ENCODE measurements at places on chromosomes 3 and 15. TPM values are rescaled to one million over a fixed set of nuclear protein-coding genes. Genes with fewer than 3 reads are reported as not detected.

Gene CHCHD4
- total RNA-seq, result 15.7 TPM

Gene SLCO2A1
- 2.2 TPM for total RNA-seq

Gene CHRM5
- 0.94 TPM for total RNA-seq

Gene NLGN1
- 19.2 TPM for total RNA-seq

Gene PRR23A
- 6.6 TPM for total RNA-seq

Gene CBLB
- 65.9 TPM for total RNA-seq

Gene TBL1XR1
- 59.8 TPM for total RNA-seq

Gene LEKR1
- 22.9 TPM for total RNA-seq

Gene NDN
- total RNA-seq, result 117 TPM

Gene CEP63
- 74.5 TPM for total RNA-seq

Gene XCR1
- total RNA-seq, result 0.16 TPM

Gene GOLGA8N
- 26.0 TPM for total RNA-seq

Gene GPR62
- 0.50 TPM for total RNA-seq

Gene FRMD5
- 10.5 TPM for total RNA-seq

Gene CCDC80
- total RNA-seq, result 13.8 TPM

Gene DPPA4
- total RNA-seq, result 14.6 TPM

DNA sequence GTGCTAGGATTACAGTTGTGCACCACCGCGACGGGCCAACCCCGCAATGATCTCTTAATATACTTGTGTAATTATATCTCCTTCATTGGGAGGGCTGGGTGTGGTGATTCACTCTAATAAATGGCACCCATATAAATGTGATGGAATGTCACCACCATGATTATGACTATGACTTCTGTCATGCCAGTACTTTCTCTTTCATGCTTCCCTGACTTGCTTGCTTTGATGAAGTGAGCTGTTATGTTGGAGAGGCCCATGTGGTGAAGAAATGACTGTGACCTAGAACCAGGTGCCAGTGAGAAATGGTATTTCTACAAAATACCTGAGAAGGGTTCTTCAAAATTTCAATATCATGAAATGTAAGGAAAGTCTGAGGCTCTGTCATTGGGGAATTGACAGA is 24.4 kb upstream of the TP63 start:
- no peak for DNase-seq

- no peak for DNase-seq
Observed at GRCh38 chr15:24269166-24269571, 406.4 kb upstream of the NPAP1 start.

DNA sequence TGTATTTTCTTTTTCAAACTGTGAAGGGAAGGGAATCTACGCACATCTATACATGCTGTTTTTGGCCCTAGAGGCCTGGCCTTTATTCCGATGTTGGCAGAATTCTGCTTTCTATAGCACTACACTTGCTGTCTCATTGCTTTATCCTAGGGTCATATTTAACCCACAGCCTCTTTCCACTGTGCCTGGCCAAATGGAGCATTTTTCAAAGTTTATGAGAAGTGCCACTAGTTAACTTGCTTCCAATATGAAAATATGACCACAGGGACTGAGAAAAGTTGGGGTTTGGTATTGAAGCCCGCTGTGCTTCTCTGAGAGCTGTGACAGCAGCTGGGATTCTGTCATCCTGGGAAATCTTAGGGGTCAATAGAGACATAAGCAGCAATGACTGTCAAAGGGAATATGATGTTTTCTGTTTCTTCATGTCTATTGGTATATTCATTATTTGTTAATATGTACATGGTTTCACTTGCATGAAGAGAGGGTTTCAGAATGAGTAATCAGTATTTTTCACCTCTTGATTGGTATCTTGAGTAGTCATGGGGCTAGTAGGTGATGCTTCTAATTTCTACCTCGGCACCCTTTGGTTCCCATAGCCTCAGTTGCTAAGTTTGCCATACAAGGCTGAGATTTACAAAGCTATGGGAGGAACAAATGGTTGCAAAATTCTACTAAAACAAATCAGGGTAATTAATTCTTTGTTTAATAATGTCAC is 275.8 kb upstream of the RBMS3 start:
- no peak for DNase-seq

DNA sequence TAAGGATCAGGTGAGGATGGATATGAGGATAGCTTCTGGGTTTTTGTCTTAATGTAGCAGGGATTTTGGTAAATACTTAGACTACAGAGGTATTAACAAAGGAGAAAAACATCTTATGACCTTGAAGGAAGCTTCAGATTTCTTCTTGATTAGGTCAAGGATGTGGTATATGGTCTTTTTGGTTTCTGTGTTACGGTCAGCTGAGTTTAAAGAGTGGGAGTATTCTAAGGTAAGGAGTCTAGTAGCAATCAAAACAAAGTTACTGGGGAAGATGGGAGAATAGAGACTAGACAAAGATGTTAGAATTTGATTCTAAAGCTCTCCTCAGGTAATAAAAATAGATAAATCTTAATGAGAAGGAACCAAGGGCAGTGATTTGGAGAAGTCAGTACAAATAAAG is 6.2 kb downstream of the HMG20A start:
- no peak for DNase-seq

DNA sequence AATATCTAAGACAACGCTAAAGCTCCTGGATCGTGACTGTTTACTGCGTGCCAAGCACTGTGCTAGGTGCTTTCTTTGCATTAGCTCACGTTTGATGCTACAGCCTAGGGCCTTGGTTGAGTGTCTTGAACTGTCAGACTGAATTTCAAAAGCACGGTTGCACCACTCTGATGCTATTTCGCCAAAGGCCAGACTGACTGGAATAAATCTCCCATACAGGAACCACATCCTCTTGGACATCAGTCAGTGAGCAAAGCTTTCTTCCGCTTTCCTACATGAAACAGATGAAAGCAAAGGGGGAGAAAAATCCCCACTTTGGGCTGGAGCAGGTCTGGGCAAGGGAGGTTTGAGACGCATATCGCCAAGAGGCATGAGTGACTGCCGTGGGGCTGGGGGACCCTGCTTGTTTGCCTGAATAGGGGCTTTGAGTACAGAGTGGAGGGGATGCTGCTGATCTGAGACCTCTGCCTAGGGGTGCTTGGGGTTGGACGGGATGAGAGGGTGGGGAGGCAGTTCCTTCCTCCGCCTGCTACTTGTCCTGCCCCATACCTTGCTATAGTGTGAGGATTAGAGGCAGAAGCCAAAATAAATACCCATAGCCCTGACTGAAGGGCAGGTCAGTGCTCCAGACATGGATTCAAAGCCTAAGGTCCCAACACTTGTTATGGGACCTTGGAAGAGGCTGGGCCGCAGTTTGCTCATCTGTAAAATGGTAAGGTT is 5.3 kb downstream of the FGD5 start:
- no peak for DNase-seq

DNA sequence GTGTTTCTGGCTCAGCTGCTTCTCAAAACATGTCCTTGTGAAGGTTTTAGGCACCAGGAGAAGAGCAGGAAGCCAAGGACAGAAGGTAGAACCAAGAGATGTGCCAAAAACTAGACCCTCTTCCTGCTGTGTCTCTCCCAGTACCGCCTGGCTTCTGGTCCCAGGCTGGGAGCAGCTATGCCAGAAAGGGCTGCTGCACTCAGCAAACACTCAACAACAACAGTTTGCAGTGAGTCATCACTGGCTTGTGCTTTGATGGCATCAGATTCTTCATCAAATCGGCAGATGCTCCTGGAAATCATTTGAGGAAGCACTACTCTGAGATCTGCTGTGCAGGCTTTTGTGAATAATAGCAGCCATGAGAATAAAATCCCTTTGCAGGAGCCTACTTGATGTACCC is 63.2 kb downstream of the DGKG start:
- no peak for DNase-seq

- no peak for DNase-seq
Observed at GRCh38 chr3:64398476-64398875, 173.2 kb upstream of the PRICKLE2 start.

GRCh38 chr3:144760831-144761230 is 789.2 kb downstream of the DIPK2A start:
- no peak for DNase-seq

- DNase-seq, result no peak
Observed at GRCh38 chr3:32334675-32335074, 57.0 kb upstream of the CMTM7 start.

GRCh38 chr3:172914854-172915253 is 164.3 kb downstream of the ECT2 start:
- DNase-seq, result no peak

GRCh38 chr3:197298341-197298944 is at the start of gene DLG1:
DLG1 (minus strand) TSS chr3:197298612; CDS start chr3:197297204, 1,408 bp downstream.
- peak; percentile 95 for DNase-seq

- no peak for DNase-seq
Observed at GRCh38 chr15:60601098-60601497, 122.2 kb upstream of the ICE2 start.

DNA sequence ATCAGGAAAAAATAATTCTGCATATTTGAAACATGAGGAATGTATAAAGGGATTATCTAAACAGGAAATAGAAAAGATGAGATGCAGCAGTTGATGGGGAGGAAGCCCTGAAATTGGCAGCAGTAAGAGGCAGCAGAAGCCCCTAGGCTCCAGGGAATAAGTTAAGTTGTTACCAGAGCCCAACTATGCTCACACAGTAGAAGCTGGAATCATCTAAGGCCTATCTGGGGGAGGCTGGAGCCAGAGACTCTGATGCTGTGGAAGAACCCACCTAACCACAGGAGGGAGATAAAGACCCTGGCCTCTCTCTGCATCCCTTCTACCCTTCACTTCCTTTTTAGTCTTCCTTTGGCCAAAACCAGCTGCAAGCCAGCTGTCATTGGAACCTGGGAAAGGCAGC is 519.7 kb downstream of the DIPK2A start:
- DNase-seq, result no peak

GRCh38 chr3:98272126-98272525 is 8.1 kb downstream of the OR5H6 start:
- DNase-seq, result no peak

DNA sequence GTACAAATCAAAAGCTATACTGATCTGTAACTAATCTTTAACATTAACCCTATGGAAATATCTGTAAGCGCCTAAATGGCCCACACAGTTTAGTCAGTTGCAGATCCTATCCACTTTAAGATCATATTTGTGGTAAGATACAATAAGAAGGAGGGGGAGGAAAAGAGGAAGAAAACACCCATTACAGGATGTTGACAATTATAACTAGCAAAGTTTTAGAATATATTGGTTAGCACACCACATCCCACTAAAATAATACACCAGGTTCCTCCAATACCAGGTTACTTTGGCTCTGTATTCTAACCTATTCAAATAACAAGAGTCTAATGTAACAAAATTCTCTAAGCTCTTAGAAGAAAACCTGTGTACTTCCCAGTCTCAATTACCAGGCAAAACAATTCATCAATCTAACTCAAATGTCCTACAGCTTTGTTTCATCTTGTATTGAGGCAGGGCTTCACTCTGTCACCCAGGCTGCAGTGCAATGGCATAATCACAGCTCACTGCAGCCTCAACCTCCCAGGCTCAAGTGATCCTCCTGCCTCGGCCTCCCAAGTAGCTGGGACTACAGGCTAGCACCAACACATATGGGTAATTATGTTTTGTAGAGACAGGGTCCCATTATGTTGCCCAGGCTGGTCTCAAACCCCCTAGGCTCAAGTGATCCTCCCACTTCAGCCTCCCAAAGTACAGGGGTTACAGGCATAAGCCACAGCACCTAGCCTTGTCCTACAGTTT is 4.2 kb downstream of the SLC4A7 start:
- no peak for DNase-seq

- DNase-seq, result no peak
Observed at GRCh38 chr3:47436180-47436579, 39.6 kb downstream of the SCAP start.

DNA sequence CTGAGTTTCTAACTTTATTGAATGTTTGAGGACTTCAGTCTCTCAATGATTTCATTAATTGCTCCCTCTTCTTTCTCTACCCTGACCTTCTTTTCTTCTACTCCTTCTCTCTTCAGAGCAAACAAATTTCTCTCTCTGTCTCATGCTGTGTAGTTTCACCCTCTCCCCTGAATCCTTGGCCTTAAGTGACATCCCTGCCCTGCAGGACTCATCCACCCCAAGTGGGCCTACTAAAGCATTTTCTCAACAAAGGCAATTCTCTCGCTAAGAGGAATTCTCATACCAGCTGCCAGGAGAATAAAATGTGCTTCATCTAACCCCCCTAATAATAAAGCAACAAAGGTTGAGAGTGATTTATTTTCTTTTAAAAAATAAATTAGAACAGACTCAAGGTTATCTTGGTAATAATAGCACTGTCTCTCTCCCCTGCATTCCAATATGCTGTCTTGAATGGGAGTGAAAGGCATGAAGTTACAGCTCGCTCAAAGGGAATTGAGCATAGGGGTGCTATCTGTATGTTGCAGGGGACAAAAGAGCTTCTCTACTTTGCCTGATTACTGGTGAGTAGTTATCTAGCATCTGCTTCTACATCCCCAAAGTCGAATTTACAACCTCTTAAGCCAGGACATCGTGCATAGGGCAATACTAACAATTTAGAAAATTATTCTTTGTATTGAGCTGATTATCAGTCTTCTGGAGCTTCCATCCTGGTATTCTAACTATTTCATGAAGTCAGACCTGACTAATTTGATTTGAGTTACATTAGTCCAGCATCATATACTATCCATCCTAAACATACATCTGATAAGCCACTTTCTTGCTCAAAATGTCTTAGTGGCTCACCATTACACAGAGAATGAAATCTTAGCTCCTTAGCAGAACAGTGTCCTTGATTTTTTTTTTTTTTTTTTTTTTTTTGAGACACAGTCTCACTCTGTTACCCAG is 76.9 kb upstream of the DNAJC19 start:
- DNase-seq, result no peak

GRCh38 chr3:30672959-30673358 is 66.6 kb downstream of the TGFBR2 start:
- no peak for DNase-seq

GRCh38 chr3:194686816-194687637 is 1.3 kb downstream of the FAM43A start:
- peak; percentile 58 for DNase-seq

GRCh38 chr3:37519661-37520060 is 342.0 kb upstream of the CTDSPL start:
- no peak for DNase-seq

DNA sequence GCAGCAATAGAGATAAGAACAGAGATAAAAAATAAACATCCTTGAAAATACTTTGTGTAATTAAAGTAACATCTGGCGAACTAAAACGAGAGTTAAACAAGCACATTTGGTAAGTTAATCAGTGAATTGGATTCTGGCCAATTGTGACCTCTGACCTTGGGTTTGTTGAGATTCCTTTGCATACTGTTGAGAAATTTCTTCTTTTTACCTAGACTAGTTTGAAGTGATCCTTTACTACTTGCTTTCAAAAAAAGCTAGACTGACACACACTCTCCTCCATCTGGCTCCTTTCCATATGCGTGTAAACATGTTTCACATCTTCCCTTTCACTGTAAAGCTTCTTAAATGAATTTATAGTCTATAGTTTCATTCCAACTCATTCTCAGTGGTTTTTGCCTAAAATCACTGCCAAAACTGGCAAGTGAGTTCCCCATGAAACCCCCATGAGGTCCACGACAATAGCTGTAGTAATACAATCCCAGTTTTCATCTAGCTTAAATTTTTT is 17.3 kb upstream of the GBE1 start:
- DNase-seq, result no peak

GRCh38 chr15:58966698-58967097 is 20.8 kb upstream of the RNF111 start:
- DNase-seq, result no peak

- no peak for DNase-seq
Observed at GRCh38 chr3:152328841-152329240, 60.1 kb downstream of the MBNL1 start.

- no peak for DNase-seq
Observed at GRCh38 chr15:40235201-40235885, 3.5 kb upstream of the PAK6 start.
